RPMI7951 (cell line): ENCODE measurements at places on chromosomes 3 and 15.

GRCh38 chr3:72085036-72085435 lies 300.1 kb upstream of the PROK2 start:
- DNase-seq: no peak

GRCh38 chr3:55692295-55692956 lies 205.3 kb upstream of the WNT5A start:
- DNase-seq: no peak

- DNase-seq: no peak
Measured at GRCh38 chr15:31528846-31529245, 202.2 kb downstream of the KLF13 start.

DNA sequence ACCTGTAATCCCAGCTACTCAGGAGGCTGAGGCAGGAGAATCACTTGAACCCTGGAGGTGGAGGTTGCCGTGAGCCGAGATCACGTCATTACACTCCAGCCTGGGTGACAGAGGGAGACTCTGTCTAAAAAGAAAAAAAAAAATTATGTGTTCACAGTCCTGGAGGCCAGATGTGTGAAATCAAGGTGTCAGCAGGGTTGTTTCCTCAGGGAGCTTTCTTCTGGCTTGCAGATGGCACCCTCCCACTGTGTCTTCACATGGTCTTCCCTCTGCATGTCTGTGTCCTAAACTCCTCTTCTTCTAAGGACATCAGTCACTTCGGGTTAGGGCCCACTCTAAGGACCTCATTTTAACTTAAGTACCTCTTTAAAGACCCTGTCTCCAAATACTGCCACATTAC lies 56.1 kb upstream of the UBE2E1 start:
- DNase-seq: no peak

- DNase-seq: peak; percentile 13
Measured at GRCh38 chr15:63146684-63147083, 10.6 kb downstream of the RPS27L start.

DNA sequence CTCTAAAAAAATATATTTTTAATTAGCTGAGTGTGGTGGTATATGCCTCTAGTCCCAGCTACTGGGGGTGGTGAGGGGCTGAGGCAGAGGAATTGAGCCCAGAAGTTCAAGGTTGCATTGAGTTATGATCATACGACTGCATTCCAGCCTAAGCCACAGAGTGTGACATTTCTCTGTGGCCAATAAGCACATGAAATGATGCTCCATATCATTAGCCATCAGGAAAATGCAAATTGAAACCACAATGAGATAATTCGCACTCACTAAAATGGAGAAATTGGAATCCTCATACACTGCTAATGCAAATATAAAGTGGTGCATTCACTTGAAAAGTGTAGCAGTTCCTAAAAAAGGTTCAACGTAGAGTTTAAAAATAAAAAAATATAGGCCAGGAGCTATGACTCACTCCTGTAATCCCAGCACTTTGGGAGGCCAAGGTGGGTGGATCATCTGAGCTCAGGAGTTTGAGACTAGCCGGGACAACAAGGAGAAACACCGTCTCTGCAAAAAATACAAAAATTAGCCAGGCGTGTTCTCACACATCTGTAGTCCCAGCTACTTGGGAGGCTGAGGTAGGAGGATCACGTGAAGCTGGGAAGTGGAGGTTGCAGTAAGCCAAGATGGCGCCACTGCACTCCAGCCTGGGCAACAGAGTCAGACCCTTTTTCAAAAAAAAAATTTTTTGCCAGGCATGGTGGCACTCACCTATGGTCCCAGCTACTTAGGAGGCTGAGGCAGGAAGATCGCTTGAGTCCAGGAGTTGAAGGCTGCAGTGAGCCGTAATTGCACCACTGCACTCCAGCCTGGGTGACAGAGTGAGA lies 35.2 kb downstream of the IFT122 start:
- DNase-seq: no peak

DNA sequence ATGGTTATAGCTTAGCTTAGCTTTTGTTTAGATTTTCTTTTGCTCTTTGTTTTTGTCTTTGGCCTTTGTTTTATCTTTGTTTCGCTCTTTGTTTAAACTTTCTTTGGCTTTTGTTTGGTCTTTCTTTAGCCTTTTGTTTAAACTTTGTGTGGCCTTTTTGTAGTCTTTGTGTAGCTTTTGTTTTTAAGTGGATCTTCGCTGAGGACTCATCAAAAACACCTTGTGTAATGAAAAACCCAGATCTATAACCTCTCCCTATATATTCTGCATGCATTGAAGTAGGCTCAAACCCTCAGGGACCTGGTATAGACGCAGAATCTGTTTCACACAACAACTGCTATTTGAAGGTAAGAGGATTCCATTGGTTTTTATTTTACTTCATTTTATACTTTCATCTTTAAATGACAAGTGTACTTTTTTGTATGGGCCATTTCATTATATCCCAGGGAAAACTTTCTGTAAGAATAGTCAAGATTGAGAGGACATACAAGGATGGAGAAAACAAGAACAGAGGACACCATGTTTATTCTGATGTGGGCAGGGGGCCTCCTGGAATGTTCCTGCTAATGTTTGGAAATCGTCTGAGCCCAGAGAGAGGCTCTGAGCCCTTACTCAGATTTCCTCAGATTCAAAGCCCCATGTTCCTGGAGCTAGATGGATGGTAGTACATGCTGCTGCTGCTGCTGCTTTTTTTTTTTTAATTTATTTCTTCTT lies at the start of gene MOBP:
Gene MOBP (plus strand): TSS at position 287 of the 714 bp plus-strand sequence. CDS start 34,390 bp downstream, outside the sequence.
- no peak for DNase-seq

DNA sequence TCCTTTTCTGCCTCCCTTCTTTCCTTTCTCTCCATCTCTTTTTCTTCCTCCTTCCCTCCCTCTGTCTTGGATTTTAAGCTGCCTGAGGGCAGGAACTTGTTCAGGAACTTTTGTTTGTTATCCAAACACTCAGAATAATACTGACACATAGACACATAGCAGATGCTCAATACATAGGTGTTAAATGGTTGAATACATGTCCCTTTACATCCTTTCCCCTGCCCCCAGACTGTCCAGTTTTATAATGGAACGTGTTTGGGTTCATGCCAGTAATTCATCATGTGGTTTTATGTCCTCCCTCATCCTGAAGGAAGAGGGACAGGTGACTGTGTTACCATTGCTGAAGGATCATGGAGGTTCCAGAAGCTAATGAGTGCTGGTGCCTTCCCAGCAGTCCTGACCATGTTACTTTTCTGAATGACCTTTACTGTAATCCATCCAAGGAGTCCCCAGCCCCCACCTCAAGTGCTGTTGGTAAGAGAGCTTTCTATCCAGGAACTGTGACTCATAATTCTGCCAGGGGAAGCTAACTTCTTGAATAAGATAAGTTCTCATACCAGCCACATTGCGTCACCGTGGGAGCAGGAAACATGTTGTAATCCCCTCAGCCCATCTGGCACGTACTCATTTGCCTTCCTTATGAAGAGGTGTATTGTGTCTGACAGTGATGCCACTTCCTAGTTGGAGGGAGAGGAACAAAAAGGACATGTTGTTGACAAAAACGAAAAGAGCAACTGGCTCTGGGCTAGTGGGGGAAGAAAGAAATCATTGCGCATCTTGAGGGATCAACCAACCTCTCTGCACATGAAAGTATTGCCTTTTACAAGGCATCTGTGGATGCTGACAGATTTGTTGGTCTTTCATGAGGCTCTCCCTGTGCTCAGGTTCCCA lies 52.4 kb downstream of the IL1RAP start:
- peak; percentile 100 for DNase-seq

DNA sequence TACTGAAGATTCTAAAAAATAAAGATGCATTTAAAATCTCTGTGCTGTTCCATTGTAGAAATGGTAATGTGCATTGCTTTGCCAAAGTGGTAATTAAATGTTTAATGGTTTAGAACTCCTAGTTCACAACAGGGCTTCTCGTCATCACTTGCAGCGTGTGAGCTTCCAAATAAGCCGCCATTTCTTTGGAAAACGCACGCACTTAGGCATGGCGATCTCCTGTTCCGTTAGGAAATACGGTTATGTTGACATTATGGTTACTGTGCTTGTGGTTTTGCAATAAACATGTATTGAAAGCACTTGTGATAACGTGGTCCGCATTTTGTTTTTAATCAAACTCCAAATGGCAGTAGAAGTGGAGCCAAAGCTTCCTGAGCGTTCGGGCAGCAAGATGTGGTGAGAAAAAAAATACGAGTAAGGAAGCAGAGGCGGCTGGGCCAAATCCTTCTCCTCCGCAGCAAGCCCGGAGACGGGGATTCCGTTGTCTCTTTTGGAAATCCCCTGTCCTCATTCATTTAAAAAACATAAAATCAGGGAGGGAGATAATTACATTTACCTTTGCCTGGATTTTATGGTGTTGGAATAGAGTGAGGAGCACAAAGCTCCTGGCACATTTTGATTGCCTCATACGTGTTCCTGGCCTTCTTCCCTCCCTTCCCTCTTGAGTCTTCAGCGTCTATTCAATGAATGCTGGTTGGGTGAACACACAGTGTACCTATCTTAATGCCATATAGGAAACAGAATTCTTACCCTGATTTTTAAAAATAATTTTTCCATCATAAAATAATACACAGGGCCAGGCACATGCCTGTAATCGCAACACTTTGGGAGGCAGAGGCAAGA lies 97.5 kb downstream of the SLC49A4 start:
- no peak for DNase-seq

DNA sequence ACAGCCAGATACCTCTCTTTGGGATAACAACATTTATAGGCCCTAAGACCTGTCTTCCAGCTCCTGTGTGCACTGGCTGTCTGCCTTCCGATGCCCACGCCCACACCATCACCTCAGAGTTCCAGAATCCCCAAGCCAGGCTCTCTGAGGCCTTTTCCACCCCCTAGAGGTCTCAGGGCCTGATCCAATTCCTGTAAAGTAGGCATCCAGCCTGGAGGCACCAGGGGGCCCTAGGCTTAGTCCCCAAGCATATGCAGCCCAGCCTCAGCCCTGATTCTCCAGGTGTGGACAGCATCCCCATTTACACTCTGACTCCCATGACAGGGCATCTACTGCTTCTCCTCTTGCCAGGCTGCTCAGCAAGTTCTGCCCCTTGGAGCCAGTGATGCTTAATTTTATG lies 72.7 kb upstream of the CORO2B start:
- DNase-seq: no peak

DNA sequence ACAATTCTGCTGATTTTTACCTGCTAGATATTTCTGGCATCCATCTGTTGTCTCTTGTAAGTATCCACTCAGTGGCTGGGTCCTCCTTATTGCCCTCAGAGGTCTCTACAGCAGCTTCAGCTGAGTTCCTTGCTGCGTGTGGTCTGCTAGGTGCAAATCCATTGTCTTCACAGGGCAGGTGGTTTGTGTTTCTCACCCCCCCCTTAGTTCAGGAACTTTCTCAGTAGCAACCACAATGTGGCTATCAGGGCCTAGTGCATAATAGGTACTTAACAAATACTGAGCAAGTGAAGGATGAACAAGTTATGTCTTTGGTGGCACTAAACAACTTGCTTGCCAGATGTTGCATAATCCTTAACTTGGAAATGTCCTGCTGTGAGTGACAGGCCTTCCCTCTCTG lies 96.7 kb upstream of the KLHL25 start:
- no peak for DNase-seq

- no peak for DNase-seq
Measured at GRCh38 chr3:48399387-48400172, 27.6 kb downstream of the FBXW12 start.

- peak; percentile 80 for DNase-seq
Measured at GRCh38 chr15:94298364-94298763, 67.0 kb downstream of the MCTP2 start.

- peak; percentile 10 for DNase-seq
Measured at GRCh38 chr15:79562403-79562815, 130.3 kb downstream of the MINAR1 start.

- no peak for DNase-seq
Measured at GRCh38 chr3:190526787-190527762, 13.2 kb downstream of the IL1RAP start.
